ENCODE measurements at places on chromosomes 4 and X.

- no peak for DNase-seq
Measured at GRCh38 chr4:51932261-51932660, 87.9 kb downstream of the LRRC66 start.

GRCh38 chrX:101774340-101774739, 114.7 kb upstream of the ARMCX2 start:
- DNase-seq, result no peak

DNA sequence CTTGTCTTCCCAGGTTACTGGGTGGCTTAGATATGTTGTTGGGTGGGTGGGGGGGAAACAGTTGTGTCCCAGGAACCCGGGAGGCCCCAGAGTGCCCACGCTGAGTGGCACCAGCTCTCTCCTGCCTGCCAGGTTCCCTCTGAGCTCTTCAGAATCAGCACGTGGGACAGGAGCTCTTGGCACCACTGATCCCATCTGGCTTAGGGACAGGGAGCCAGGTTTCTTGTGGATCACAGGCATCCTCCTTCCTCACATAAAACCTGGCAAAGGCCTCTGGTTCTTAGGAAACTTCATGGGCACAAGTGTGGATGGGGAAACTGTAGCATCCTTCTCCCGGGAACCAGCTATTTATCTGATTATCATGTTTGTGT, 3.4 kb downstream of the GPR78 start:
- DNase-seq, result no peak

DNA sequence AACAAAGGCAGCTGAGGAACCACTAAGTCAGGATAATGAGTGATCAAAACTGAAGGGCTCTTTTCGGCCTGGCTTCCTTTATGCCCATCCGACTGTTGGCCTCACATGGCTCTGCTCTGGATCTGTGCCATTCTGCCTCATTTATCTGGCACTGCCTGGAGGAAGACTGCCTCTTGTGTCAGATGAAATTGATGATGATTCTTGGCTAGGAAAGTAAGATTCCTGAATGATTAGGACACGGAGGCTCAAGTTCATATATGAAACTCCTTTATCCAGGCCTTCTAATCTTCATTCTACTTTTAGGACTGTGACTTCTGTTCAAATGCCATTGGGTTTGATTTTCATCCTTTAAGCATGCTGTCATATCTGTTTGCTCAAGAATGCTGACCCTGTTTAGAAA, 475.4 kb upstream of the RPS6KA3 start:
- DNase-seq, result no peak

- no peak for DNase-seq
Measured at GRCh38 chrX:112148397-112148796, 65.8 kb upstream of the TRPC5 start.

DNA sequence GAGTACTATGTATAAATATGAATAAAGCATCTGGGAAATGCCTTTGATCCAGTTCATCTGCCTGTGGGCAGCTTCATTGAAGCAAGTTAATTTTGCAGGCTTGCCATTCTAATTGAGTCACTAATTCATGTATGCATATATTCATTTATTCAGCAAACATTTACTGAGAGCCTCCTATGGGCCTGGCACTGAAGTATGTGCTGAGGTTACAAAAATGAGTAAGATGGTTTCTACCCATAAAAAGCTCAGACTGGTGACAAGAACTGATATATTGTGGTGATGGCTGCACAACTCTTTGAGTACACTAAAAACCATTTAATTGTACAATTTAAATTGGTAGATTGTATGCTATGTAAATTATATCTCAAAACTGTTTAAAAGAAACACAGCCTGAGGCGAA, 1.1 kb upstream of the MRPL1 start:
- no peak for DNase-seq

- DNase-seq, result no peak
Measured at GRCh38 chrX:122363112-122363795, 820.8 kb upstream of the GRIA3 start.

DNA sequence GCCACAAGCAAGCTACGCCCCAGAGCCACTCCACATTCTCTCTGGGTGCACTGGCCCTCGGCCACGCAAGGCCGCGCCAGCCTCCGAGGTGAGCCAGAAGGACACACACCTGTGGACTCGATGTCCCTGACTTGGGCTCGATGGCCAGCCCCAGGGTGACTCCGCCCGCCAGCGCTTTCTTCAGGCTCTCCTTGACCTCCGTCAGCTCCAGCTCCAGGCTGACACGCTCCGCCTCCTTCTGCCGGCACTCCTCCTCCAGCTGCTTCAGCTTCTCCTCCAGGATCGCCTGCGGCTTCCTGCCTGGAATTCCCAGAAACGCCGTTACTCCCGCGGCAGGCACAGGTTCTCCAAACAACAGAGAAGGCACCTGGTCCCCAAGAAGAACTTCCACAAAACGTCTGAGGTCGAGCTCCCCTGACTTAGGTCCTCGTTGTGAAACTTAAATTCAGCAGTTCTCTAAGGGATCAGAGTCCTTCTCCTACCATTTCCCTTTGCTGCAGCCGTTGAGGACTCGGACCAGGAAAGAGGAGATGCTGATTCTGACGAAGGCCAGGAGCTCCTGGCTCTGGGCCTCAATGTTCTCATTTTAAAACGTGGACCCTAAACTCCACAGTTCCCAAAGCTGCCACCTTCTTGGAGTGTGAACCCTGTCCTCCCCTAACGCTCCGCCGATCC, 166.8 kb downstream of the AFAP1 start:
- no peak for DNase-seq

GRCh38 chrX:106952988-106953387, 32.8 kb downstream of the CLDN2 start:
- no peak for DNase-seq

DNA sequence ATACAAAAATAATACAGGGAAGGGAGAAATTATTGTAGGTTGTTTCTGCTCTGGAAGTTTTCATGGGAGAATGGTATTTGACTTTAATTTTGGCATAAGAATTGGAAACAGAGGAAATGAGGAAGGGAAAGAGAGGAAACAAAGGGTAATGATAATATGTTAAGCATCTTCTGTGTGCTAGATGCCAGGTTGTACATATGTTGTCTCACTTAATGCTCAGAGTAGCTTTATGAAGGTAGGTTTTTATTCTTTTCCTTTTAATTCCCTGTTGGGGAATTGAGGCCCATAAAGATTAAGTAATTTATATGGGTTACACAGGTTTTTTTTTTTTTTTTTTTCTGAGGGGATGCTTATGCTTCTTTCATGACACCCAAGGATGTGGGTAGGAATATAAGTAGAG, 19.2 kb downstream of the BLTP1 start:
- no peak for DNase-seq

DNA sequence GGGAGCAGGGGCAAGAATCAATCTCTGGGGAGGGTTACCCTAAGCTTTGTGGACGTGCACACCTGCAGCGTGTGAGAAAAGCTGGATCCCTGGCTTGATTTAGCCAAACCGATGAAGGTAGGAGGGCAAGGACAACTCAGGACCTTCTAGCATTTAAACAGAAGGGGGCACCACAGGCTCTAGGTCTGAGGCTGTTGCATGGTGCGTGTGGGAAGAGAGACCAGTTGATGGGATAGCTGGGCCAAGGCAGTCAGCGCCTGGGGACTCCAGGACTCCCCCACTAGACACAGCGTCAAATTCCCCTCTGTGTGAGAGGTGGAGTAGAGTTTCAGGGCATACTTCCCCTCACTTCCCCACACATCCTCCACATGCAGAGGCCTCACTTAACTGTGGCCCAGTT, 4.3 kb downstream of the GABRQ start:
- no peak for DNase-seq

GRCh38 chr4:64272432-64272831, 136.8 kb downstream of the TECRL start:
- DNase-seq, result no peak

DNA sequence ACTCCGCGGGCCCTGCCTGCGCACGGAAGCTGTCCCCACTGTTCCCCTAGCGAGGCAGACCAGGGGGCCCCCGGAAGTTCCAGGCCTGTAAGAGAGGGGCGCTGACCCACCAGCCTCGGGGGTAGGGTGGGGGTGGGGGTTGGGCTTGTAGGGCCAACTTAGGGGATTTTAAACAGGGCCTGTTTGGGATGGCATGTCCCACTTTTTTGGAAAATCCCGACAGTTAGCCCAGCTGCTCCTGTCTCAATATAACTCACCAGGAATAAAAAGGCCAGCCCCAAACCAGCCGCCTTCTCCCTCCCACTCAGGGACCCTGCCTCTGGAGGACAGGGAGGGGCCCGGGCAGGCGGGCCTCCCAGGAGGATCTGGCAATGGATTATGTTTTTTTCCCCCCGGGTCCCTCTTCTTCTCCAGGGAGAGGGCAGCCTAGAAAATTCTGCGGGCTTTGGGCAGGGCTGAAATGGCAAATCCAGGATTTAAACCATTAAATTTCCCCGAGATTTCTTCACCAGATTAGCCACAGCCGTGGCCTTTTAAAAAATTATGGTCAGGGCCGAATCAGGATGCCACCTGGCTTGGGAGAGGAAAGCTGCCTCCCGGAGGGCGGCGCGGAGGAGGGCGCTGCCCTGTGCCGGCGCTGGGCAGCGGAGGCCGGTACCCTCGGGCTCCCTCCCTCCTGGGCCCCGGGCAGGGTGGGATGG, 957 bp downstream of the PPP2R2C start:
- no peak for DNase-seq

DNA sequence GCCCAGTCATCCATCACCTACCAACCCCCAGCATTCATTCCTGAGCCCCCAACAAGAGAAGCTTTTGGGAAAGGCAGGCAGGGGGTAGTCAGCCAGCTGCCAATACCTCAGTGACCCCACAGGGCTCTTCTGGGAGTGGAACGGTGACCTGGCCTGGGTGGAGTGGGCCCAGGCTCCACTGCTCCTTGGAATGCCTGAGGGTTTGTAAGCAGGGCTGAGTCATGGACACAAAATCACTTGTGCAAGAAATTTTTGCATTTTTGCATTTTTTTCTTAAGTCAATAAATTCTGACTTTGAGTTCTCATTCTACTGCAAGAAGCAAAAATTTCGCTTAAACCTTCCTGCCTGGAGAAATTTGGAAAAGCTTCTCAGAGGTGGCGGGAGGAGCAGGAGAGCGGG, 18.5 kb downstream of the SORCS2 start:
- DNase-seq, result no peak

GRCh38 chrX:85024562-85024961, 20.9 kb downstream of the APOOL start:
- DNase-seq, result no peak

- DNase-seq, result no peak
Measured at GRCh38 chrX:81866873-81867272, 665.0 kb downstream of the SH3BGRL start.

- no peak for DNase-seq
Measured at GRCh38 chr4:83417566-83417965, 38.1 kb downstream of the HELQ start.

DNA sequence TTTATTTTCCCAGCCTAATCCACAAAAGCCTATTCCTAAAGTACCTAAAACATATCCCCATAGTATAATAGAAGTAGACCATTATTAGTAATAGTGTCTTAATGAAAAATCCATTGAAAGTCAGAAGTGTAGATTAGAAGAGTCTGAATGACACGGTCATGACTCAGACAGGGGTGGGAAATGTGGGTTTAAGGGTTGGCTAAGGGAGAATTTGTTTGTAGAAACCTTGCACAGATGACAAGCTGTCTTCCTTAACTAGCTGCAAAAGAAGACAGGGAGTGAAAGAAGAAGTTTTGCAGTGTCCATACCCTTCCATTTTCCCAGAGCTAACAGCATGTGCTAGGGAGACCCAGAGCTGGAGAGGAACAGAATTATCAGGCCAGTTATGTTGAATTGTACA, 242.7 kb upstream of the ETNPPL start:
- no peak for DNase-seq

GRCh38 chr4:31737419-31737818, 1017.2 kb downstream of the PCDH7 start:
- DNase-seq, result no peak

DNA sequence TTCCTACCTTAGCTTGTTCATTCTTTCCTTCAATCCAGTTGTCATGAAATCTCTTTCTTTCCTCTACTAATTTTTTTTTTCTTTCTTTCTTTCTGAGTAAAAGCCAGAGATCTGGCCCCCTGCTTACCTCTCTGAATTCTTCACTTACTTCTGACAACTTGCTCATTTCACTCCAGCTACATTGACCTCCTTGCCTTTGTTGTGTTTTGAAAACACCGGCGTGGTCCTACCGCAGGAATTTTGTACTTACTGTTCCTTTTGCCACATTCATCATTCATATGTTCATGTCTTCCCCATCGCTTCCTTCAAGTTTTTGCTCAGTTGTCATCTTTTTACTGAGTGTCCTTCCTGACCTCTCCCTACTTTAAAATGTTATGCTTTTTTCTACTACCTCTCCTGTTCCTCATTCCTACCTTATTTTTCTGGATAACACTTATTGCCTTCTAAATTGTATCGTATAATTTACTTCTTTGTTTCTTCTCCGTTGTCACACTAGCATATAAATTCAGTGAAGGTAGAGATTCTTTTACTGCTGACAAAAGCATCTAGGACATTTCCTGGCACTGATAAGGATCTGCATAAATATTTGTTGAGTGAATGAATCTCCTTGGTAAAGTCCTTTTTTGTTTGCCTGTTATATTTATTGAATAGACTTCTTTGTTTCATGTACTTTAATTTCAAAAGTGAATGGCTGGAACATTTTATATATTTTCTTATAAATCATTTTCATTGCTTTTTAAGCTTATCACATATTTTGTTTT, 74.4 kb downstream of the NFKB1 start:
- DNase-seq, result no peak

- DNase-seq, result no peak
Measured at GRCh38 chr4:125123570-125124109, 191.1 kb upstream of the FAT4 start.

- DNase-seq, result no peak
Measured at GRCh38 chr4:168907119-168907698, 102.8 kb downstream of the CBR4 start.

GRCh38 chr4:130478406-130478805, 1382.5 kb downstream of the C4orf33 start:
- DNase-seq, result no peak
